Fibroblast of upper back skin (primary cell): ENCODE measurements at places on chromosomes 1 and 21.

GRCh38 chr1:236795757-236796667 is 920 bp downstream of the MTR start:
- peak; percentile 37 for DNase-seq

GRCh38 chr1:204992201-204992997 is 50.6 kb upstream of the CNTN2 start:
- DNase-seq, result no peak

- DNase-seq, result peak; percentile 59
Measured at GRCh38 chr1:8891401-8891800, 12.9 kb upstream of the ENO1 start.

DNA sequence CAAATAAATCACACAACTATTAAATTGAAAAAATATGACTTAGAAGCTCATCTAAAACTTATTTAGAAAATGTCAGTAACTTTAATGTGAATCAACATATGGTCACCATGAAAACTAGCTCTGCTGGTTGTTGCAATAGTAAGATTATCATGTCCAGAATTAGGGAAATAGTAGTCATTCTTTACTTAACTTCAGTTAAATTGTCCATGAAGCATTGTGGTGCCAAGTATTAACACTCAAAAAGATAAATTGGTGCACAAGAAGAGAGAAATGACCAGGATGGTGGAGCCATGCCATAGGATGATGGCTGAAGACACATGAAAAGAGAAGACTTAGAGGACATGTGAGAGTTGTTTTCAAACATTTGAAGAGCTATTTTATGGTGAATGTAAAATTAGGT is 130.2 kb upstream of the PTGFR start:
- DNase-seq, result no peak

- no peak for DNase-seq
Measured at GRCh38 chr1:231857609-231858135, 231.1 kb downstream of the DISC1 start.

DNA sequence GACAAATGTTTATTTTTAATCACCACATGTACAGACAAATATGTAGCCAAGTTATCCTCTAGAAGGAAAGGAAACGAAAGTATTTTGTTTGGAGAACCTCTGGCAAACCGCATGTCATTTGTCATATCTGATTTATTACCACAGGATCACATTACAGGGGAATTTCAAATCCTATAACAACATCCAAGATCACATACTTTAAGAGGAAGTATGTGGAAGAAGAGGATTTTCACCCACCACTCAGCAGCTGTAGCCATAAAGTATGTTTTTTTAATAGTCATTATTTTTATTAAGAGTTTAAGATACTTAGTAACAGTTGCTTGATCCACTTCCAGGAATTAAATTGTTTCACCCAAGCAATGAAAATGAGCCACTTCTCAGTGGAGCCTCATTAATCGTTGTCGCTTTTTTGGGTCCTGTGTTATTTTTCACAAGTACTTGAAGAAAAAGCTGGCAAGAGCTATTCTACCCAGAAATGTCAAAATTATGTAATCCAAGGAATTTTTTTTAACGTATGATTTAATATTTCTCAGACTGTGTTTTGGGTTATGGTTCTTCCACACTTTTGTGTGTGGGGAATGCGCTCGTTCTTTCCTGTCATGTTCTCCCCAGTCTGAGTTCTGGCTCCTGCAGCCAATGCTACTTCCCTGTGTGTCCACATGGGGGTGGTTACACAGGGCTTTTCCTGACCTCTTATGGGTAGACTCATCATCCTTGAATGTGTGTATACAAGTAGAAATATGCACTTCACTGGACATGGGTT is 6.9 kb downstream of the SERTAD4 start:
- DNase-seq, result peak; percentile 97
